Activated CD4-positive, alpha-beta T cell treated with anti-CD3 and anti-CD28 coated beads, Interleukin-2, amount 10 ng/mL, durations not matched to agents 24 days and 14 days (primary cell): ENCODE measurements at places on chromosomes 2 and 18. TPM values are rescaled to one million over a fixed set of nuclear protein-coding genes. Genes with fewer than 3 reads are reported as not detected.

DNA sequence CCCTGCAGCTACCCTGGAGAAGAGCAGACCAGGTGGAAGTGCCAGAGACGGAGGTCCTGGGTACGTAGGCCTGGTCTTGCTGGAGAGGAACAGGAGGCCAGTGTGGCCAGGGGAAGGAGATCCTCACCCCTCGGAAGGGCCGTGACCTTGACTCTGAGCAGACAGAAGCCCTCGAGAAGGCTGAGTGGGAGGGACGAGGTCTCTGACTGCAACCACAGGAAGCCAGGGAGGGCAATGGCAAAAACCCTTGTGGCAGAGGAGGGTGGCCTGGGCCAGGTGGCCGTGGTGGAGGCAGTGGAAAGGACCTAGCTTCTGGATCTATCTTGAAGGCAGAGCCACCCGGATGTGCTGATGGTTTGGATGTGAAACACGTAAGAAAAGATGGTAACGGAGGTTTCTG lies 28.1 kb downstream of the THAP4 start:
- no peak for DNase-seq

- no peak for DNase-seq
Observed at GRCh38 chr18:62577765-62578164, 54.9 kb downstream of the ZCCHC2 start.

DNA sequence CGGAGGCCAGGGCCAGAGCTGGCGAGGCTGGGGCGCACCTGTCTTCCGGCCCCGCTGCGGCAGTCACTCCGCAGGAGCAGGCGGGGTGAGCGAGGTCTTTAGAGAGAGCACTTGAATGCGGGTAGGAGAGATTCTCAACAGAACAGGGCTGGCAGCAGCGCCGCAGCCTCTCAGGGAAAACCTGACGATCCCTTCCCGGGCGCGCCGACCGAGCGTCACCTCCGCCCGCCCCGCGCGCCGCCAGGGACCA lies 526 bp downstream of the PRKRA start:
- no peak for DNase-seq

GRCh38 chr2:191691016-191691735 lies 13.2 kb downstream of the NABP1 start:
- peak; percentile 88 for DNase-seq

GRCh38 chr2:85771486-85771885 lies 17.7 kb downstream of the ATOH8 start:
- DNase-seq: no peak

DNA sequence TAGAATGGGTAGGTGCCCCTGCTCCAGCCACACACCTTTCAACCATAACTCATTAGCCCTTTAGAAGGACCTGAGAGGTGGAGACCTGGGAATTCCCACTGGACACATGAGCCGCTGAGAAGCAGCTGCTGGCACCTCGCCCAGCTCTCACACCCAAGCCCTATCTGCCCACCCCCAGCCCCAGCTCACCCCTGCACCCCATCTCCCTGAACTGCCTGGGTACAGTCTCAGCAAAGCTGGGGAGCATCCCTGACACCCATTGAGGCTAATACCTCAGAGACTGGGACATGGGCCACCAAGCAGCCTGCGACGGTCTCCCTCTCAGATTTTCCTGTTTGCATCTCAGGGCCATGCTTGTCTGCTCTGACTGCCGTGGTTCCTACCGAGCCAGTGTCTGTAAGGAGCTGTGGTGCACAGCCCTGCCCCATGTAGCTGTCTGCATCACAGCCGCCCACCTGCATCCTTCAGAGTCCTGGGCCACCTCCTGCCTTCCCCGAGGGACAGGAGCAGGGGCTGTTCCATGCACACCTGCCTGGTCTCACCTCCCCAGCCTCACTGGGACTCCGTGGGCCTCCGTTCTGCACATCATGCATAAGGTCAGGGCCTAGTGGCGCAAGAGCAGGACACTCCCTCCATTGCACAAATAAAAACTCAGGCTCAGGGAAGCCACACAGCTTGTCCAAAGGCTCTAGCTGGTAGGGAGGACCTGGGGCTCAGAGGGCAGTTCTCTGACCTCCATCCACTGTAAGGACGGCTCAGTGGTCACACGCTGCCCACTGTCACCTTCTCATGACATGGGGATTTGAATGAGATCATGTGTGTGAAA lies 90.0 kb downstream of the SEPTIN10 start:
- no peak for DNase-seq

DNA sequence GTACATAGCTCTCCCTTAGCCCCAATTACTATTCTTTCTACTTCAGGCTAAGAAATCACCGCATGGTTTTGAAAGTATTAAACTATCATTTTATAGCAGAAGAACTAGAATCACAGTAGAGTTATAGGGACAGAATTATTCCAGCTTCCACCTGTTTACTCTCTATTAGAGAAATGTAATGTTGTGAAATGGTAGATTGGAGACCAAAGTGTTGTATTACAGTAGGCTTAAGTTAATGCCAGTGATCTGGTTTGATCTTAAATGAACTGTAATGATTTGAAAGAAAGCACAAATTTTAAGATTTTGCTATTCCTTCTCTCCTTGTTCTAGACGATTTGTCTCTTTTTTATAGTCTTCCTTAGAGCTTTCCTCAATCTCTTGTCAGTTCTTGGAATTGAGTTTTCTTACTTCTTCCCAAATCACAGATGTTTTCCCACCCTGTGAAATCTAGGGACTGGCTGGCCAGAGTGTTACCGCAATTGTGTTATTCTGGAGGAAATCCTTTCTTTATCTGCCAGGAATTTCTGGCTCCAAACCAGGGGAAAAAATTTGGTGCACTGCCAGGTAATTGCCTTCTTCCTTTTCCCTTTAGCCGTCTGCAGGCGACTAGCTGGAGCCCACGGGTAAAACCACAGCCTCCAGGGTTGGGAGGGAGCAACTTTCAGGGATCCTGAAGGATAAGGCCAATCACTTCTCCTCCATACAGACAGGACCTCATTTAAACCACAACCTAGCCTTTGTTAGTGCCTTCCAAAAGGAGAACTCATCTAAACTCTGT lies 51.7 kb downstream of the NOP58 start:
- no peak for DNase-seq

ERFE gene
- total RNA-seq: 0.24 and 0.37 TPM in 2 replicates

ELOA2 gene
- total RNA-seq: not detected in 2 replicates

NT5C1B gene
- not detected in 2 replicates for total RNA-seq

ANKRD62 gene
- not detected in 2 replicates for total RNA-seq

UBE2E3 gene
- total RNA-seq: 53.9 and 54.9 TPM in 2 replicates

OTOF gene
- total RNA-seq: 6.8 and 7.2 TPM in 2 replicates
